HAP-1 (cell line): ENCODE measurements at places on chromosomes 5 and 9.

DNA sequence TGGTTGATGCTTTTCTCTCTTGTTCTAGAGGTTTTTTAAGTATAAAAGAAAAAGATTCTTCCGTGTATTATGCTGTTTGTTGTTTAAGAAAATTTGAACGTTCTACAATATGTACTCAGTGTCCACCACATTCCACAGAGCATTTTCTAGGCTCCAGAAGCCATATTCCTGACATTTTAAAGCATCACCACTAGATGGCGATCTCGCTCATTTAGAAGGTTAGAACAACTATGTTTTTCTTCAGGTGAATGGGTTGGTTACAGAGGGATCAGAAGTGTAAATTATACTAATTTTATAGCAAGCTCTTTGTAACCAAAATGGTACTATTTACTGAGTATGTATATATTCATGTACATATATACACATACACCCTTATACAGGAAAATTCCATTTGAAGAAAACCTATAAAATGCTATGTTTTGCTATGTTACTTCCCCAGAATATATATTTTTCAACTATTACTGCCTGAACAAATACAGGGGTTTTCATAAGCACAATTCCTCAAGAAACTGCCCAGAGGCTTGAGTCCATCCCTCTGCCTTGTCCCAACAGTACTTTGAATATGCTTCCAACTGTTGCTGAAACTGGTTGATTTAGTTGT, 284.3 kb downstream of the CCDC171 start:
- DNase-seq, result peak; percentile 38

- DNase-seq, result no peak
Measured at GRCh38 chr5:93477816-93478215, 103.2 kb downstream of the NR2F1-AS1 start.

DNA sequence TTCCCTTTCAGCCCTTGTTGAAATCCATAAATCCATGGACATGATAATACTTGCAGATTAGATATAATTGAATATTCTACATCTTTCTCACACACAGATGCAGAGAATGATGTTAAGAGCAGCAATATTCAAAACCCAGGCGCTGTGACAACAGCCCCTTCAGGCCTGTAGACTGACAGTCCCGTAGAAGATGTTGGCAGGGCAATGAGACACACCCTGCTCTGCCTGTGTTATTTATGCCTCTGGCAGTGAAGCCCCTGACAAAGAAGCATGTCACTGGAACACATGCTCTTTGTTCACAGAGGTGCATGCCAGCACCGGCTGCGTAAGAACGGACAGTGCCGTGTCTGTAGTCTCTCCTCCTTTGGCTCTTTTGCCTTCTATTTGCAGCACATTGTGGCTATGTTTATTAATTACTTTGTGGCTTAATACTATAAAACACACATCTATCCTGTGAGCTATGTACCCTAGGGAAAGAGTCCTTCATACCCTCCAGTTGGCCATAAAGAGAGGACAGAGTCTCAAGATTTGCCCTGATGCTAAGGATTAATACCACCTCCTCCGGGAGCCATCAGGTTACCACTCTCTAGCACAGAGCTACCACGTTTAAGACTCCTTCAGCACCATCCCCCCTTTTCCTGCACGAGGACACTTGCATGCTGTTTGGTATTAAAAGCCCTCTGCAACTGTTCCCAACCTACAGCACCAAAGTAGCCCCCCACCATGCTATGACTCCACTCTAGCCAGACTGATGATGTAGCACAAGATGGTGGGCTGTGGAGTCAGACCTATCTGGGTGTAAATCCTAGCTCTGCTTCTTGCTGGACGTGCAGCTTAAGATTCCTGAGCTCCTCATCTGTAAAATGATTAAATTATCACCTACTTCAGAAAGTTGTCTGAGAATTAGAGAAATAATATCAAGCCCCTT, 2.0 kb upstream of the ANP32B start:
- peak; percentile 74 for DNase-seq

GRCh38 chr5:143235423-143235822, 168.1 kb downstream of the NR3C1 start:
- no peak for DNase-seq

DNA sequence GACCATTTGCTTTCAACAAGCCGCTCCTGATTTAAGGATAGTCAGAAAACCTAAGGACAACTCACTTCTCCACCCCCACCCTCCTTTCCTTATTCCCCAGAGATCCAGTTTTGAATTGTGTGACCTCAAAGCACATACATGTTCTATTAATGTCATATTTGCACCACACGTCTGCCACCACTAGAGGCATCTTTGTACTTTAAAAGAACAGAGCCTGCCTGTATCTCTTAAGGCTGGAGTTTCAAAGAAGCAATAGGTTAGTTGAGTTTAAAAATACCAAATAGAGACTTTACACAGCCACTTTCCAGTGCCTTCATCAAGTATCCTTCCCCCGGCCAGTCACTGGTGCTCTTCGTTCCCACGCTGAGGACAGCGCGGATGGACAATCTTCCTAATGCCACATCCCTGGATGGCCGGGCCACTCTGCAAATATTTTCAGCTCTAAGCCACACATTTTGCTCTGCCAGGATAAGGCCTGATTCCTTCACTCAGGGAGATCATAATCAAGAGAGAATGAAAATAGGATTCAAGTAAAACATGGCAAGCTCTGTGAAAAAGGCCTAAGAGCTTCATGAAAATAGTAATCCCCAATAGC, 146.3 kb downstream of the SNCAIP start:
- DNase-seq, result peak; percentile 45

DNA sequence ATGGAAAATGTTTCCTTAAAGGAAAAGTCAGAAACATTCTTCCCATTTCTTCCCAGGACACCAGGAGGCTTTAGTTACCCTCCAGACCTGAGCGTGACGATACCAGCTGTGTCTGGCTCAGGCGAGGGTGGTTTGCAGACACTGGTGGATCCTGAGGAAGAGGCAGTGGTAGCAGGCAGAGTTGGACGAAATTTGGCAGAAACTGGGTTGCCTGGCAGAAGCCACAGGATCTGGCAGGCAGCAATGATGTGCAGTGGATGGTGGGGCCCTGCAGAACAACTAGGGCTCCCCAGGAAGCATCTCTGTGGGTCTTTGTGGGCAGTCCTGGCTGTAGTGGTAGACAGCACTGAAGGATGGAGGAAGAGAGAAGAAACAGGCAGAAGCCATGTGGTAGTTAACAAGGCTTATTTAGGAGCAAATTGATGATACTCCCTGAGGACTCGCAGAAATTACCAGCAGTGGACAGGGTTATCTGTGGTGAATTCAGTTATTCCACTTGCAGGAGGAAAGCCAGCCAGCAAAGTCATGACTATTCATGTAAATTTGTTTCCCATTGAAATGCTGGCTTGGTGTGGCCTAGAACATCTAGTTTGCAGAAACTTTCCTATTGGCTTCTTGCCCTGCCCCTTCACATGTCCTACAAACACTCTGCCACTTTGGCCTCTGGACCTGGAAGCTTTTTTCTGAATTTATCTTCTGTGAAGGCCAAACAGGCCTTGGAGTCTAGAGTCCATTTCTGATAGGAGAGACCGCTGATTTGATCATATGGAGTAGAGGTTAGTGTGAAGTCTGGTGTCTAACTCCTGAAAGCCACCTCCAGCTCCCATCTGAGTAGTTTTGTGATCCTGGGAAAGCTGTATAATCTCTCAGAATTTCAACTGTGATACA, 212.0 kb downstream of the DMRT2 start:
- no peak for DNase-seq

DNA sequence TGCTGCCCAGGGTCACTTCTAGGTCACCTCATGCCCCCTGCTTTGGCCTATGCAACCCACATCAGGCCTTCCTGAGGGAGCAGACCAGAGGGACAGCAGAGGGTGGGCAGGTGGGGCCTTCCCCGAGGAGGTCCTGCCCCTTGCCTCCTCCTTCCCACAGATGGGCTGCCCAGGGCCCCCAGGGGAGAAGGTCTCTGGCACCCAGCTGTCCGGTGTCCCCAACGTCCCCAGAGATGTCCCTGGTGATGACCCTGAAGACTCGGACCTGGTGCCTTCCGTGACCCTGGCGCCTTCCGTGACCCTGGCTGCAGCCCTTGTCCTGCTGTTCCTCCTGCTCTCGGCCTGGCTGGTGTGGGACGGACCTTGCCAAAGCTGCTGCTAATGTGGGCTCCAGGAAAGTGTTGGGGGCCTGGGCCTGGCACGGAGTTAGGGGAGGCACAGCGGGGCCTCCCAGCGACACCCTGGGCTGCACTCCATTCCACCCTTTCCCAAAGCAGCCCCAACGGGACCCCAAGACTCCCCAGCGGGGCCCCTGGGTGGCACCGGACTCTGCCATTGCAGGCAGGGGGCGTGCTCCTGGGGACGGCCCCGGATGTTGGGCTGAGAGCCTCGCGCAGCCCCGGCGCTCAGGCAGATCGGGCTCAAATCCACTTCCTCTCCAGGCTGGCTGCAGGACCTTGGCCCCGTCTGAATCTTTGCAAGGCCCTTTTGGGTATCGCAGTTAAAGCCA, 6.8 kb upstream of the SLC2A6 start:
- no peak for DNase-seq

GRCh38 chr5:41636605-41637004, 126.2 kb upstream of the PLCXD3 start:
- DNase-seq, result peak; percentile 46

DNA sequence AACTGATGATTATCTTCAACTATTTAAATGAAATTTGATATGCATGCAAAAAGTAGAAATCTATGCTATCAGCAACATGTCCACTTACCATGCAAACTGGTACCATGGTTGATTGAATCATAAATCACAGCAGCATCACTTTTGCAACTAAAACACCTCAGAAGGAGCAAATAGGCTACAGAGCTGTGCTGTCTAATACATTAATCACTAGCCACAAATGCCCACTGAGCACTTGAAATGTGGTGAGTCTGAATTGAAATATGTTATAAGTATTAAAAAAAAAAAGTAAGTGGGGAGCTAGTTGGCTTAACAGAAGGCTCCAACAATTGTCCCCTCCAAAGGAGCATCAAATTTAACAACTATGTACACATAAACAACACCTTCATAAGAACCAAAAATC, 112.5 kb downstream of the FAM114A2 start:
- DNase-seq, result no peak

DNA sequence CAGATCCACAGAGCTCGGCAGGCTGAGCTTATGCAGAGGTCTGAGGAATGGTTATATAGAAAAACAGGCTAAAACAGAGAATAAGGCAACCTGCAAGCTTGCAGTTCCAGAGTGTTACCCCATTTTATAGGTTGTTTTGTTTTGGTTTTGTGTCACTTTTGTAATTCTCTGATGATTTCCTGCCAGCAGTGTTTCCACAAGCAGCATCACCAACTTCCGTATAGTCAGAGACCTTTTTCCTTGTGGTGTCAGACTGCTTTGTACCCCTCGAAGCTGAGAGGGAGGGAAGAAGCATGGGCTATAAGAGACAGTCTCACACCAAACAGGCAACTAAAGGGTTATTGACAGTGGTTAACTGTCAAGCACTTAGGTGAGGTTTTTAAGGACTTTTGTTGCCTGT, 61.8 kb downstream of the TLE4 start:
- no peak for DNase-seq

- DNase-seq, result no peak
Measured at GRCh38 chr5:77893225-77893860, 117.2 kb upstream of the TBCA start.

- DNase-seq, result no peak
Measured at GRCh38 chr5:158857371-158857770, 242.3 kb downstream of the EBF1 start.

- no peak for DNase-seq
Measured at GRCh38 chr5:175724314-175725275, 66.7 kb downstream of the HRH2 start.

- DNase-seq, result no peak
Measured at GRCh38 chr5:154369682-154370081, 76.1 kb upstream of the SAP30L start.

GRCh38 chr9:70101265-70101664, 57.6 kb downstream of the MAMDC2 start:
- no peak for DNase-seq

GRCh38 chr5:172766287-172767108, 4.5 kb downstream of the DUSP1 start:
- peak; percentile 35 for DNase-seq

- DNase-seq, result no peak
Measured at GRCh38 chr9:5478206-5478605, 27.9 kb downstream of the CD274 start.

DNA sequence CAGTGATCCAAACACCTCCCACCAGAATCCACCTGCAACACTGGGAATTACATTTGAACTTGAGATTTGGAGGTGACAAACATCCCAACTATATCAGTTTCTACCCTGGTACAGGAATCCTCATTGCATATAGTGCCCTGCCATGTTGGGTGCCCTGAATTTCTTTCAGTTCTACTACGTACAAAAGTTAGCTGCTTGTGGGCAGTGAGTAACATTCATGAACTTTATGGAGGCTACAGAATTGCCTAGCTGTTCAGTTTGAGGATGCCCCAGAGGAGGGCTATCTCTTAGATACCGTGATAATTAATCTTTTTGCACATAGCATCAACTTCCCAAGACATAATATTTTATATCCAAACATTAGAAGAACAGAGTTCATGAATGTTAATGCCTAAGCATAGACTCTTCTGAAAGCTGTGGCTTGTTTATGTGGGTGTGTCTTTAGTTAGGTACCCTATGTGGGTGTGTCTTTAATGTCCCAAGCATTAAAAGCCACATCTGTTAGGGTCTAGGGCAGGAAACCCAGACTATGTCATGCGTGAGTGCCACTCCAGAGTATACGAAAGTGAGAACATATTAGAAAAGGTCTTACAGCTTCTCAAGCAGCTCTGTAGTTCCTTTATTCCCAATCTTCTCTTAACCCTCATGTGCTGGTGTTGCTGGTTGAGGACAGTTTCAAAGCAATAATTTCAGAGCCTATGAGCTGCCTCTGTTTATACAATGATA, 47.0 kb upstream of the CHD1 start:
- DNase-seq, result no peak

GRCh38 chr9:2495221-2496005, 126.2 kb upstream of the VLDLR start:
- no peak for DNase-seq

GRCh38 chr5:80654054-80654390, 430 bp upstream of the MSH3 start:
- peak; percentile 37 for DNase-seq
